Upper lobe of left lung (tissue), 6 donors: ENCODE measurements at places on chromosomes 1 and 21. TPM values are rescaled to one million over a fixed set of nuclear protein-coding genes. Genes with fewer than 3 reads are reported as not detected.

GRCh38 chr1:94118471-94118870, 2.5 kb downstream of the ABCA4 start:
- no peaks in the 10 kb centered on the region for H3K27me3 ChIP-seq
- H3K36me3 ChIP-seq: no peaks in the 10 kb centered on the region
- H3K4me1 ChIP-seq: no peaks in the 10 kb centered on the region
- H3K27ac ChIP-seq: no peak overlapping the region

GRCh38 chr1:226633541-226634165, 85.1 kb downstream of the STUM start:
- no peak overlapping the region for H3K27ac ChIP-seq
- H3K27me3 ChIP-seq: no peaks in the 10 kb centered on the region
- no peak overlapping the region for H3K4me3 ChIP-seq
- DNase-seq: peak; percentile 19
- H3K36me3 ChIP-seq: peaks cover 33% of the 10 kb centered on the region

DNA sequence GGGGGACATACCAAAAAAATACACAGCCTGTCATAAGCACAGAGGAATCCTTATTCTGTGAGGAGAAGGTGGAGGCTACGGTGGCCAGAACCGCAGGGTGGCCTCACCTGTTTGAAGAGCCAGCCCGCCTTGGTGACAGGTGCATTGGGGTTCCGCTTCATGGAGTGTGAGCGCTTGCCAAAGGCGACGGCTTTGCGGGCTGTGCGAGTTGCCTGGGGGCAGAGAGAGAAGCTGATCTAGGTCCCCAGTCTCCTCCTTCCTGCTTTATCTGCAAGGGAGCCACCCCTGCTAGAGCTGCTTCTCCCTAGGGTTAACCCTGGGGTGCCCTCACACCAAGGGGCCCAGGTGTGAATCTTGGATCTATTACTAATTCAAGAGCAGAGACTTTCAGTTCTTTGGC, 54.3 kb upstream of the GOLT1A start:
- no peaks in the 10 kb centered on the region for H3K27me3 ChIP-seq
- H3K36me3 ChIP-seq: no peaks in the 10 kb centered on the region
- no peak overlapping the region for H3K4me3 ChIP-seq
- H3K27ac ChIP-seq: no peak overlapping the region

DCST1 gene
- not detected for total RNA-seq
